BJ (cell line): ENCODE measurements at places on chromosomes 12 and 14.
A peak's percentile ranks its signal among the peaks of the same experiment; 100 is the strongest.

DNA sequence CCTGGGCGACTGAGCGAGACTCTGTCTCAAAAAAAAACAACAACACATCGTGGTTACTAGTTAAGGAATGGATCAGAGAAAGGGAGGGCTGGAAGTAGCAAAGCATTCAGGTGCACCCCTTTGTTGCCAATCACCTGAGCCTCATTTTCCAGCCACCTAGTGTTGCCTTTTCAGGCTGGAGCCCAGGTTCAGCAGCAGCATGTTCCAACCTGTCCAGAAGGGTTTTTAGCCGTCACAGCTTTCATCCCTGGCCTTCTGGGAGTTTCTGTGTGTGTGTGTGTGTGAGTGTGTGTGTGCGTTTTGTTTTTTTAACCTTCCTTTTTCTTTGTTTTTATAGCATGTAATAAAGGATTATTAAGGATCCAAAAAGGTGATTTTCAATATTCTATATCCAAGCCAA is 121.1 kb upstream of the ATF1 start:
- no peak for DNase-seq

DNA sequence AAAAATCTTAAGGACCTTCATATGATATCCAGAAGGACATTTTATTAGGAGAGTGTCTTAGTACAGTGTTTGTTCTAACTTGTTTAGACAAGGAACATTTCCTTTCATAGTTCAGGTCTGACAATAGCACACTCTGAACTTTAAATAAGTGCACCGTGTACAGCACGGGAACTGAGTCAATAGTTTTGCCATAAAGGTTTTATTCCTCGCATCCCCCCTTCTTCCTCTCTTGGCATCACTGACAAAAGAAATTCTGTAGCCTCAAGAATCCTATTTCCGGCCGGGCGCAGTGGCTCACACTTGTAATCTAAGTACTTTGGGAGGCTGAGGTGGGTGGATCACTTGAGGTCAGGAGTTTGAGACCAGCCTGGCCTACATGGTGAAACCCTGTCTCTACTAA is 58.3 kb downstream of the TMCC3 start:
- no peak for DNase-seq

DNA sequence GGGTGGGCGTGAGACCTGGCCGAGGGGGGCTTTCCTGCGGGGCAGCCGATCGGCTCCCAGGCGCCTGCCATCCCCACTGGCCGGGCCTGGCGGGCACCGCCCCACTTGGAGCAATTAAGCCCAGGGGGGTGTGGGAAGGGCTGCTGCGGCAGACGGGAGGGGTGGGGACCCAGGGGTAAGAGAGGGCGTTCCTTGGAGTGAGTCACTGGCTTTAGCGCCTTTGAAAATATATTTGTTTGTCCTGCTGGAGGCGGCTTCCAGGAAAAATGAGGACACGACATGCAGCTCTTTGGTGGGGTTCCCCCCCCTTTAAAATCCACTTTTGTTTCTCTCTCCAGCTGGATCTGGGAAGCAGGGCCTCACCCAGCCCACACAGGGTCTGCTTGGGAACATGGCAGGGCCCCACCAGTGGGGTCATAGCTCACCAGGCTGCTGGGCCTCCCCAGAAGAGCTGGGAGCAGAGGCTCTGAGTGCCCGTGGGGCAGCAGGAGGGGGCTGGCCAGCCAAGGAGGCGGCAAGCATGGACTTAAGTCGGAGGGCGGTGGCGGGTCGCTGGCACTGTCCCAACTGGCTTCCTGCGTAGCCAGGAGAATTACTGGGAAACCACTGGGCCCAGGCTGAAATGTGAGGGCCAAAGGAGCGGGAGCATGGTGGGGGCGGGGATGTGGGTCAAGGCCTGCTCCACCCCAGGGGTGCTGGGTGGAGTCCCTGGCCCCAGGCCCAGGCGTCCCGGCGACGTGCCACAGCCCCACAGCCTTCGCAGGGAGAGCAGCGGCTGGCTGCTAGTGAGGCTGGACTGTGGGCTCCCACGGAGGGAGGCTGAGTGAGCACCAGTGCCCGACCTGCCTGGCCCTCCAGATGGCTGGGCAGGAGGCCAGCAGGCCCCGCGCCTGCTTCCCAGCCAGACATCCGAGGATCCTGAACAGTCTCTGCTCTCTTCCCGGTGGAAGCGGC is 128.0 kb downstream of the RFLNA start:
- DNase-seq: peak; percentile 87

- no peak for DNase-seq
Observed at GRCh38 chr12:12158858-12159257, 88.1 kb downstream of the BCL2L14 start.

DNA sequence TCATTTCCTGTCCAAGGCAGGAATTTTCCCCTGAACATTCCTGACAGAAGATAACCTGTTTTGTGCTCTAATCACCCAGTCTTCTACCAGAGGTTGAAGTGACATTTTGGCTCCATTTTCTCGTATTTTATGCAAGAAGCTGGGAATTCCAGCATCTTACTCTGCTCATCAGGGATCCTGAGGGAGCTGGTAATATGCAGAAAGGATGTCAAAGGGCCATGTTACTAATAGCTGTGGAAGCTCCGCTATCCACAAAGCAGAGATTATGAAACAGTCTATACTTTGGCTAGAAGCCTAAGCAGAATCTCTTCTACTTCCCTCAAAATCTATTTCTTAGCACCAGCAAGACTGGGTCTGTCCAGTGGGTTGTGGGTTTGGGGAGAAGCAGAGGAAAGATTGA is 613.0 kb downstream of the DIO2 start:
- DNase-seq: no peak

- DNase-seq: no peak
Observed at GRCh38 chr14:93716746-93717667, 71.3 kb downstream of the PRIMA1 start.

GRCh38 chr12:57430112-57430930 is 522 bp downstream of the R3HDM2 start:
- no peak for DNase-seq

- DNase-seq: no peak
Observed at GRCh38 chr12:1808036-1808797, 12.1 kb upstream of the LRTM2 start.

GRCh38 chr14:55780156-55780946 is 200.3 kb downstream of the KTN1 start:
- DNase-seq: peak; percentile 25

- no peak for DNase-seq
Observed at GRCh38 chr14:98103705-98104104, 1168.3 kb downstream of the BCL11B start.

DNA sequence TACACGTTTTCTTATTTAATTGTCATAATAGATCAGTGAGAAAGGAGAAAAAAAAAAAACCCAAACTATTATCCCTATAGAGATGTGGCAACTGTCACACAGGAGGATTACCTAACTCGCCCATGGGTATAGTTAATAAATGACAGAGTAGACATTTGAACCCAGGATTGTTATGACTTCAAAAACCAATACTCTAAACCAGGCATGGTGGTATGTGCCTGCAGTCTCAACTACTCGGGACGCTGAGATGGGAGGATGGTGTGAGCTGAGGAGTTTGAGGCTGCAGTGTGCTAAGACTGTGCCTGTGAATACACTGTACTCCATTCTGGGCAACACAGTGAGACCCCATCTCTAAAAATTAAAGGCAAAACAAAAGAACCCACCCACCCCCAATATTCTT is 114.5 kb downstream of the DENND5B start:
- no peak for DNase-seq

GRCh38 chr14:68554231-68554630 is 238.6 kb downstream of the ZFP36L1 start:
- DNase-seq: no peak

GRCh38 chr12:18153826-18154225 is 63.8 kb upstream of the RERGL start:
- no peak for DNase-seq

DNA sequence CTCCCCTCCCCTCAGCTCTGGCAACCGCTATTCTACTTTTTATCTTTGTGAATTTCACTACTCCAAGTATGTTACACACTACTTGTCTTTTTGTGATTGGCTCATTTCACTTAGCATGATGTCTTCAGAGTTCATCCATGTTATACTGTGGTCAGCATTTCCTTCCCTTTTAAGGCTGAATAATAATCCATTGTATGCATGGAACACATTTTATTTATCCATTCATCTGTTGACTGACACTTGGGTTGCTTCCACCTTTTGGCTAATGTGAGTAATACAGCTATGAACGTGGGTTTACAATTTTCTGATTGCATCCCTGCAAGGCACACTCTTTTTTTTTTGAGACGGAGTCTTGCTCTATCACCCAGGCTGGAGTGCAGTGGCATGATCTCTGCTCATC is 53.0 kb upstream of the FUT8 start:
- no peak for DNase-seq

DNA sequence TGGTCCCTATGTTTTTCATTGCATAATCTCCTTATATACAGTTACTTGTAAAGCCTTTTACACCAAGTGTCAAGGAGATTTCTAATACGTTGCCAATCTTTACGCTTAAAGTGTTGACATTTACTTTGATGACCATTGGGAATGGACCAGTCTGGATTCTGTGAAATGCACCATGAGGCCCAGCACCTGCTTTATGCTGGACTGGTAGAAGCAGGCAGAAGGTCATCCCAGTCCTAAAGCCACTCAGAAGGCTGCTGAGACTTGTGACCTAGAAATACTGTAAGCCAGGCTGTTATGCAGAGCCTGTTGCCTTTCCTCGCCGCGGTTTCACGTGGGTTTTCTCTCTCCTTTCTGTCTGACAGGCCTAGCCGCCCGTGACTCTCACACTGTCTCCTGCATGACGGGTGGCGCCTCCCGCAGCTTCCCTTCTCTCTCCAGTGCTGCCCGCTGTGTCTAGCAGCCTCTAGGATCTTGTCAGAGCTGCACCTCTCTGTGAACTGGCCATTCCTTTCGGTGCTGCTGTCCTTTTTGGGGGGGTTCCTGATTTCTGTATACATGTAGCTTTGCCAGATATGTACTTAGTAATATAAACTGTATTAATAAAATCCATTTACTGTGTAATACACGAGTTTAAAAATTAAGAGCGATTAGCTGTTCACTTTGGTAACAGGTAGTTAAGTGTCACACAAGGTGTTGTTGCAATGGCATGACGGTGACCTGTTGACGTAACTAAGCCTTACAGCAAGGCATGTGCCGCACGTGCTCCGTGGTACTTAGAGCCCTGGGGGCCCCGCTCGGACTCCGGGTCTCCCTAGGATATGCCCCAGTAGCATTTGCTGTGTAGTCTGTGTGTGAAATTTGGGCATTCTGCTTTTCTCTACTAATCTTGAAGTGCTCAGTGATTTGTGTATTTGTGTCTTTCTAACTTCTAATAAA is 29.7 kb downstream of the XRCC3 start:
- DNase-seq: no peak

GRCh38 chr12:121582583-121583333 is 1.9 kb upstream of the KDM2B start:
- no peak for DNase-seq

- no peak for DNase-seq
Observed at GRCh38 chr12:6044082-6044481, 80.4 kb downstream of the VWF start.

GRCh38 chr14:80978403-80978802 is 23.0 kb downstream of the TSHR start:
- no peak for DNase-seq
